ENCODE measurements at places on chromosomes 7 and 10.

DNA sequence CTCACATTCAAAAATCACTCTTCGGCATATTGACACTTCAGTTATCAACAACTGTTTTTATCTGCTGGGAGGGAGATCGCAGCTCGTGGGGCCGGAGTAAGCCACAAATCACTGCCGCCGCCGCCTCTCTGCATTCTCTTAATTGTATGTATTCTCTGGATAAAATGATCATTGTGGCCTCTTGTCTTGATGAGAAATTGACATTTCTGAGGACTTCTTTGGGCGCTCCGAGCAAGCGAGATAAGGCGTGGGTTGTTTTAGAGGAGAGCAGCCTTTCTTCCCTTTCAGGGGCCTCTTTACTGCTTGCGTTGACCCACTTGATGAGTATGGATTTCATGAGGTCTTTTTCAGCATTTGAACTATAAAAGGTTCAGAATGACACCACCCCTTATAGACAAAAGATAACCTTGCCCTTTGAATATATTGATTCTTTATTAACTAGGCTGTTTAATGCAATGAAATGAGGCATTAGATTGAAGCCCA is 130.6 kb downstream of the EBF3 start:
- no peak for DNase-seq

- no peak for DNase-seq
Measured at GRCh38 chr10:92848037-92848440, 281 bp upstream of the EXOC6 start.

- no peak for DNase-seq
Measured at GRCh38 chr7:127644484-127644883, 7.5 kb upstream of the SND1 start.

DNA sequence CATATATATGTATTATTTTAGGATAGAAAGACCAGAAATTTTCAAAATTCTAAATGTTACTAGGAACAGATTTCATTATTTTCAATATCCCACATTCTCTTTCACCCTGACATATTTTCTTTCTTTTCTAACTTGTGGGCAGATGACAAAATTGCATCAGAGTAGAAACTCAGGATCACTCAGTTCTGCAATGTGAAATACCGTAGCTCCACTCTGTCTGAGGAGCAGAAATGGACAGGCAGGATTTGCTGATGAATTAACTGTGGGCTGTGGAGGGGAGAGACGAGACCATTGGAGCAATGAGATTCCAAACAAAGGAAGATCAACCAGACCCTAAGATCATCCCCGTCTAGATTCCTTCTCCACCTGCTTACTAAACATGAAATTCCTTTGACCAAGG is 37.0 kb upstream of the SVOPL start:
- no peak for DNase-seq

DNA sequence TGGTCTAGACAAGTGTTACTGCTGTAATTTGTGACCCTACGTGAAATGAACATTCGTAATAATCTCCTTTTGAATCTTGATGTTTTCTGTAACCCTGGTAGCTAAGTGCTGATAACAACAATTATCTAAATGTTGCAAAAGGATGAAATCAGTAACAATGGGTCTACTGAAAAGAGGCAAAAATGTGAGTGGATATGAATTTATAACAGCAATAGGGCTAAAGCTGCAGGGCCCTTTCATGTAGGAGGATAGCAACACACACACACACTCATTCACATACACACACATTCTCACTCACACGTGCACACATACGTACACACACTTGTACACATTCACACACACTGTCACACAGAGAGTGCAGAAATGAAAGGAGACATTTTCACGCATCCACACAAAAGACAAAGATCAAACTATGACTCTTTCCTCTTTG is 200.8 kb upstream of the NEBL start:
- DNase-seq, result no peak
